ENCODE measurements at places on chromosomes 1 and 21. TPM values are rescaled to one million over a fixed set of nuclear protein-coding genes. Genes with fewer than 3 reads are reported as not detected.

- H3K36me3 ChIP-seq, result no peaks in the 10 kb centered on the region
- H3K4me1 ChIP-seq, result no peaks in the 10 kb centered on the region
- no peak overlapping the region for H3K4me3 ChIP-seq
- H3K27me3 ChIP-seq, result no peaks in the 10 kb centered on the region
Measured at GRCh38 chr1:242030071-242030470, 31.2 kb upstream of the MAP1LC3C start.

DNA sequence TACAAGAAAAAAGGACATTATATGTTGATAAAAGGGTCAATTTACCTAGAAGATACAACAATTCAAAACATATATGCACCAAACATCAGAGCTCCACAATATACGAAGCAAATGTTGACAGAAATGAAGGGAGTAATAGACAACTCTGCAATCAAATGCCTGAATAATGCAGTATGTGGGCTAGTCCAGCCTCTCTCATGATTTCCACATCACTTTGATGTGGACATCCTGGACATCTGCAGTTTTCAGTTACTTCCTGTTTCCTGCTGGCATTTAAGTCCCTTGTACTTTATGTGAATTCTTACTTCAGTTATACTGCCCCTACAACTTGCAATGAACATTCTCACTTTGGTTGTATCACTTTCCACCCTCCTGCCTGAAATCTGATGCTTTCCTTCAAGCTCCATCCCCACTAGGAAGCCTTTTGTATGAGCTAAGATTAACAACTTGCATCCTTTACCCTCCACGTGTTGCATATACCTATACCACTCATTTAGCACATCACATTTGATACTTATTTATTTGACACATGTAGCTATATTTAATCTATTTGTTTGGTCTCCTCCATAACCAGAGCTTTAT, 36.7 kb downstream of the DISC1 start:
- DNase-seq, result peak; percentile 94
- no peaks in the 10 kb centered on the region for H3K36me3 ChIP-seq
- H3K4me1 ChIP-seq, result peaks cover 65% of the 10 kb centered on the region
- H3K4me3 ChIP-seq, result no peak overlapping the region
- no peak overlapping the region for H3K27ac ChIP-seq

- H3K36me3 ChIP-seq, result no peaks in the 10 kb centered on the region
- no peak for DNase-seq
- no peaks in the 10 kb centered on the region for H3K4me1 ChIP-seq
- no peak overlapping the region for H3K4me3 ChIP-seq
Measured at GRCh38 chr1:211369640-211370039, 43.0 kb downstream of the TRAF5 start.

DNA sequence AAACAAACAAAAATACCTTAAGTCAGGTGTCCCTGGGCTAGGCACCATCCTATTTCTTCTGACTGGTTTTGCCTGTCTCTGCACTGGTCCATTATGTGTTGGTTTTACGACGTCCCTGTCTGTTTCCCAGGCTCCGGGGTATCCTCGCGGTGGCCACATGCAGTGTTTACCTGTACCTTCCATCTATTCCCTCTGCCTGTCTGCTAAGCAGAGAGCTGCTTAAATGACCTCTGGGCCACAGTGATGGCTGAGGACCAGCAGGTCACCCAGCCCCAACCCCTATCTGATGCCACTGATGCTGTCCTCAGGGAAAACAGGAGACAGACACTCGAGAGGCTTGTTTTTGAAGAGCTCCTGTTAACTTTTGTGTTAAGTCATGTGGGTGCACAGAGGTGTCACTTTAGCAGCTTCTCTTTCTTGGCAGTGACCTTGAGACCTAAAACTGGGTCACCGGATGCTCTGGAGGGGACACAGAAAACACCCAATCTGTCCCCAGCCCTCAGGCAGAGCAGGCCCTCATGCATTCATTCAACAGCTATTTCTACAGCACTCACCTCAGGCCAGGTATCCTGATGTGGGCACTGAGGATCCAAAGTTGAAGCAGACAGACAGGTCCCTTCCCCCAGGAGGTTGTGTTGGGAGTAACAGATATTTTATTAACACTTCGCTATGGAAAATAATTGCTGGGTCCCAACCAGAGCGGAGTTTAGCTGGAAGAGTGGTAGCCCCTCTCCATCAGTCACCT, 4.4 kb upstream of the EFHD2 start:
- peaks cover 16% of the 10 kb centered on the region for H3K27me3 ChIP-seq
- H3K4me3 ChIP-seq, result no peak overlapping the region
- H3K36me3 ChIP-seq, result no peaks in the 10 kb centered on the region
- H3K27ac ChIP-seq, result no peak overlapping the region

The SERBP1 gene
- polyA plus RNA-seq, result 38.2 TPM

The LIN28A gene
- polyA plus RNA-seq, result not detected

The PADI3 gene
- polyA plus RNA-seq, result not detected

The MANEAL gene
- 0.56 TPM for polyA plus RNA-seq

The TIE1 gene
- polyA plus RNA-seq, result not detected

Measured in CD14-positive monocyte (primary cell).